Cardiac septum (tissue), 1 donor: ENCODE measurements at places on chromosomes 2 and 18. TPM values are rescaled to one million over a fixed set of nuclear protein-coding genes. Genes with fewer than 3 reads are reported as not detected.

FOXI3 gene
- total RNA-seq: not detected

DNA sequence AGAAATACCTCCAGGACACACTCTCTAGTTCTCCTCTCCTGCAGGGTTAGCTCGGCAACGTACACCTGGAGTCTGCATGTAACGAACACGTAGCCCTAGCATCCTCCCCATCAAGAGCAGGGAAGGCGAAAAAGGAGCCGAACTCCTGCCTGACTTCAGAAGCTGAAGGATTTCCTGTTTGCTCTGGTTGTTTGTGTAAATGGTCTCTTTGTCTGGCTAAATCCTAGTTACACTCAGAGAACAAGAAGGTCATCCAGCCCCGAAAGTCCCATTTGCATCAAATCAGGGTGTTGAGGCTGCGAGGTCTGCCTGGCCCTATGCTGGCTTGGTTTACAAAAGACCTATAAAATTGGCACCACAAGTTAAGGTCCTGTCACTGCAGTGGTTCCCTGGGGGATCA, 66.4 kb upstream of the POMC start:
- no peak for DNase-seq

BOLL gene
- total RNA-seq: not detected

DNA sequence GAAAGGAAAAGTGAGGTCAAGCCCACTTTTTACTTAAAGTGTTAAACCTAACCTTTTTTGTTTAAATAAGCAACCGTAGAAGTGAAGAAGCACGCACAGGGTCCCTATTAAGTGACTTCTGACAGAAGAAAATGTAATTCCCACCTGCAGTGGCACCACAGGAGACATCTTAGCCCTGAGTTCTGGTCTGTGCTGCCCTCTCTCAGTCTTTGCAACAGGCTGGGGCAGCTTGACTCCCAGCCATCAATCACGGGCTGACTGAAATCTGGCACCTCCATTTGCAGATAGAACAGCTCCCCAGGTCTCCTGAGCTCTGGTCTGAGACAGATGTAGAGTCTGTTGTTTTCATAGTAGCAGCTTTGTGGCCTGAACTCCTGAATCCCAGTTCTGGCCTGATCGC, 170.0 kb downstream of the LTBP1 start:
- DNase-seq: no peak

TRAK2 gene
- total RNA-seq: 259 TPM

DNA sequence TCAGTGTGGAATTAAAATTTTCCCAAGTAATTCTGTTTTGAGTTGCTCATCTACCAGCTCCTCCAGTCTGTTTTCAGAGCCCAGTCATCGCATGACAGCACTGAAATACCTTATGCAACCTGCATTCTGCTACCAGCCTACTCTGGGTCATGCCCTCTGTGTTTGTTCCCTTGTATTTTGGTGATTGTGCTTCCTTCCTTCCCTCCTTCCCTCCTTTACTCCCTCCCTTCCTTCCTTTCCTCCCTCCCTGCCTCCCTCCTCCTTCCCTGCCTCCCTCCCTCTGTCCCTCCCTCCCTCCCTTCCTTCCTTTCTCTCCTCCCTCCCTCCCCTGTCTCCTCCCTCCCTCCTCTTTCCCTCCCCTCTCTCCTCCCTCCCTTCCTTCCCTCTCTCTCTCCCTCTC, 289.6 kb downstream of the CDH2 start:
- DNase-seq: no peak

SLC19A3 gene
- total RNA-seq: 0.38 TPM

ST8SIA3 gene
- total RNA-seq: 0.35 TPM

- DNase-seq: no peak
These were observed 32.1 kb downstream of the GKN2 start for GRCh38 chr2:68920481-68921170.

DNA sequence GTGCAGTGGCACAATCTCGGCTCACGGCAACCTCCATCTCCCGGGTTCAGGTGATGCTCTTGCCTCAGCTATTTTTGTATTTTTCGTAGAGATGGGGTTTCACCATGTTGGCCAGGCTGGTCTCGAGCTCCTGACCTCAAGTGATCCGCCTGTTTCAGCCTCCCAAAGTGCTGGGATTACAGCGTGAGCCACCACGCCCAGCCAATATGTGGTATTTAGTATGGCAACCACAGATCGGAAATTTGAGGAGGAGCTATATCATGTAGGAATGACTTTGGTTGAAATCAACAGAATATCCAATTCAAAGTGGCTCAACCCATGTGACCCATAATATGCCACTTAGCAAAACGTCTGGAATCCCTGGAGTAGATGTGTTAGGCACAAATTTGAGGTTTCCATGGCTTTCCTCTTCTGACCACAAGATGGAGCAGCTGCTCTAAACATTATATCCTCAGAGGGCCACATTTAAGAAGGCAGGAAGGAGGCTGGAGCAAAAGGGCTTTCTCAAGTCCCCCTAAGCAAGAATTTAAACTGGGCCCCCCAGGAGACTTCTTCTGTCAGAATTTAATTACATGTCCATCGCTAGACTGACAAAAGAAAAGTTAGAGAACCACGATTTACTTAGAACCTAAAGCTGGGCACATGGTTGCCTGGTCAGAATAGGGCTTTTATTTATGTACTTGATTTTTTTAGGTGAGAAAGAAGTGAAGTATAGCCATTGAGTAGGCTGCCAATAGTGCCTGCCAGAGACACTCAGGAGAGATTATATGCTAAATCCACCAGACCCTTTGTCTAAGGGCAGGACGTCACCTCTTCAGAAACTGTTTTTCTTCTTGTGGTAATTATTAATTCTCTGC, 49.6 kb upstream of the ITSN2 start:
- no peak for DNase-seq

GRCh38 chr2:6443061-6443823, 422.5 kb downstream of the CMPK2 start:
- no peak for DNase-seq

DUSP2 gene
- 1.3 TPM for total RNA-seq

DNA sequence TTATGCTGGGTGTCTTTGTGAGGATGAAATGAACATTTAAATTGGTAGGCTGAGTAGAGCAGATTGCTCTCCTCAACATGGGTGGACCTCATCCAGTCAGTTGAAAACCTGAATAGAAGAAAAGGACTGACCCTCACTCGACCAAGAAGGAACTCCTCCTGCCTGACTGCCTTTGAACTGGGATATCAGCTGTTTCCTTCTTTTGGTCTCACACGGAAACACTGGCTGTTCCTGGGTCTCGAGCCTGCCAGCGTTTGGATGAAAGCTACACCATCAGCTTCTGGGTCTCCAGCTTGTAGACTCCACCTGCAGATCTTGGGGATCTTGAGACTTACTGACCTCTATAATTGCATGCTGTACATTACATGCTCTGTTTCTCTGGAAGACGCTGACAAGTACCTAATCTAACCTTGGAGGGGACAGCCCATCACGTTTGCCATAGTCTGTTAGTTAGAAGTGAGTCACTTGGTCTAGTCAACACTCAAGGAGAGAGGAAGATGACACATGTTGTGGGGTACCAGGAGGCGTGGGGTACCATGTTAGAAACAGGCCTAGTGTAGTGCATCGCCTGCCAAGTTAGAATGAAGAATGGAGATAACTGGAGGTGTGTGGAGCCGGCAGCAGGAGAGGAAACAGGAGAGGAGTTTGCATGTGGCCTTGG, 267.0 kb downstream of the MREG start:
- DNase-seq: no peak

PAX8 gene
- total RNA-seq: 0.35 TPM

TMEM18 gene
- total RNA-seq: 8.8 TPM

PROKR1 gene
- total RNA-seq: 0.08 TPM

GALR1 gene
- total RNA-seq: 0.08 TPM

SLC23A3 gene
- 0.48 TPM for total RNA-seq
